Ureter (tissue), 1 donor: ENCODE measurements at places on chromosomes 7 and 10. TPM values are rescaled to one million over a fixed set of nuclear protein-coding genes. Genes with fewer than 3 reads are reported as not detected.

DNA sequence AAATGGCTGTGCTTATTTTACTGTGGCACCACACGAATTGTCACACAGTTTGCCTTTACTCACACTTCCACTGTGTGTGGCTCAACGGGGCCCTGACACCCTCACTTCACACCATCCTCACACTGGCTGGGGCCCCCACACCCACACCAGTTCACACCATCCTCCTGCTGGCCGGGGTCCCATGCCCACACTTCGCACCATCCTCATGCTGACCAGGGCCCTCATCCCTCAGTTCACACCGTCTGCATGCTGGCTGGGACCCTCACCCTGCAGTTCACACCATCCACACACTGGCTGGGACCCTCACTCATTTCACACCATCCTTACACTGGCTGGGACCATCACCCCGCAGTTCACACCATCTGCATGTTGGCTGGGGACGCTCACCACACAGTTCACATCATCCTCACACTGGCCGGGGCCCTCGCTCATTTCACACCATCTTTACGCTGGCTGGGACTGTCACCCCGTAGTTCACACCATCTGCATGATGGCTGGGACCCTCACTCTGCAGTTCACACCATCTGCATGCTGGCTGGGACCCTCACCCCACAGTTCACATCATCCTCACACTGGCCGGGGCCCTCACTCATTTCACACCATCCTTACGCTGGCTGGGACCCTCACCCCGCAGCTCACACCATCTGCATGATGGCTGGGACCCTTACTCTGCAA lies 36.0 kb downstream of the BRI3 start:
- DNase-seq: no peak

- DNase-seq: peak; percentile 59
Observed at GRCh38 chr7:130899638-130900401, 165.8 kb upstream of the KLF14 start.

DNA sequence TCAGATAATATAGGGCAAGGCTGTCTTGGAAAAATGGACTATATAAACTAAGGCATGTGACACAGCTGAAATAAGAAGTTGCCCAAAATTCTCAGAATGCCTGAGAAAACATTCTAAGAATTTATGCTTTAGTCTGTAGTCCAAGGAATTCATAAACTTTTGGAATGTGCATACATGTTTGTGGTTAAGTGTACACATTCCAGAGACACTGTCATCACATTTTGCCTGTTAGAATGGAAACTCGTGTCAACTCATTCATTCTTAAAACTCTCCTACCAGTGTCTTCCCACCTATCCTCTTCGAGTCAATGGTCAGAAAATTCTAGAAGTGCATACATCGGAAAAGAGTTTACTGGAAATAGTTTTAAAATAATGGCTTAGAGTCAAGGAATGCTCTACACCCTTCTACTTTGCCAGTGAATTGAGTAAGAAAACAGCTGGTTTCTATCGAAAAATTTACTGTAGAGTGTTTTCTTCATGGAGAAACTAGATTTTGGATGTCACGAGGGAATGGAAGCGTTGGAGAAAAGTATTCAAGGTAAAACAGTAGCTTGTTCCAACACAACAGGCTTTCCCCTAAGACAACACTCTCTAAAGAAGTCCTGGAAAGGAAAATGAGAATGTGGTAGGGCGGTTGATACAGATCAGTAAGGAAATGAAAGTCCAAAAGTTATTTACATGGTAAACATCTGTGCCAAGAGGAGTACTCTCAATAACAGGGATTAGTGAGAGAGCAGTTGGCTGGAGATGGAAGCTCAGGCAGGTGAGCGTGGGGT lies 1177.6 kb upstream of the C7orf33 start:
- DNase-seq: no peak

- DNase-seq: no peak
Observed at GRCh38 chr7:99380032-99380822, 5.7 kb downstream of the ARPC1B start.

DNA sequence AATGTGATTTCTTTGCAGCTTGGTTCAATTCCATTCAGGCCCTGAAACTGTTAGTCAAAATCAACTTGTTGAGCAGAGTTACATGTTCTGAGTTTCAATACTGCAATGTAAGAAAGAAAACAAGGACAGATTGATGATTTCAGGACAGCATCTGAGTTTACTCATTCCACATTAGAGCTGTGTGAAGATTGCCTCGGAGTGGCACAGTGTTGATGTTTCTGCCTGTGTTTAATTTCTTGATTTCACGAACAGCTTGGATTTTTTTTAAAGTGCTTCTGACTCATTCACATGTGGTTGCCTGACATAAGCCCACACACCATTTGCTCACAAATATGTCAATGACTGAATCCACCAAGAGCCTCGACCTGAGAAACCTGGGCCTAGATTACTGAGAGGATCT lies 101.2 kb upstream of the PARD3 start:
- DNase-seq: no peak

- no peak for DNase-seq
Observed at GRCh38 chr10:58373442-58373827, 11.8 kb upstream of the TFAM start.

Gene TCTN3
- total RNA-seq: 53.8 TPM

Gene FEZF1
- not detected for total RNA-seq

Gene SVOPL
- 2.1 TPM for total RNA-seq
